ENCODE measurements at places on chromosomes 16 and 17.

- DNase-seq, result no peak
Observed at GRCh38 chr17:1975573-1975972, 49.6 kb downstream of the RTN4RL1 start.

DNA sequence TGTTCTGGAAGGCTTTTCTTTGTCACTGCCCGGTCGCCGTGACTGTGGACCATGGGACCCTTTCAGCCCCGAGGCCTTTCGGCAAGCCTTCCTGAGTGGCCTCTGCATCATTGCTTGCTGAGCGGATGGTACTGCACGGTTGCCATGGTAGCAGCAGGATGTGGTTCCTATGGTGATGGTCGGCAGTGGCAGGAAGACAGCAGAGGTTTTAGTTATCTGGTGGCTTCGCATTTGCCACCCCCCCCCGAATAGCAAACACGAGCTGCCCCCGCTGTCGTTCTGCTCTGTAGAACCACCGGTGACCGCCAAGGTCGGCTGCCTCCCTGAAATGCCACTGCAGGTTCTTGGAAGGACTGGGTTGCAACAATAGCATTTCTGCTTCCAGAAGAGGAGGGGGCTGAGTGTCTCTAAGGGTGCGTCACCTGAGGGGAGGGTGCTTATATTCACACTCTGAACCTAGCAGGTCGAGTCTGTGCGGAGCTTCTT lies 76.6 kb downstream of the CMIP start:
- no peak for DNase-seq

- DNase-seq, result no peak
Observed at GRCh38 chr17:48247038-48247437, 139.5 kb downstream of the SNX11 start.

DNA sequence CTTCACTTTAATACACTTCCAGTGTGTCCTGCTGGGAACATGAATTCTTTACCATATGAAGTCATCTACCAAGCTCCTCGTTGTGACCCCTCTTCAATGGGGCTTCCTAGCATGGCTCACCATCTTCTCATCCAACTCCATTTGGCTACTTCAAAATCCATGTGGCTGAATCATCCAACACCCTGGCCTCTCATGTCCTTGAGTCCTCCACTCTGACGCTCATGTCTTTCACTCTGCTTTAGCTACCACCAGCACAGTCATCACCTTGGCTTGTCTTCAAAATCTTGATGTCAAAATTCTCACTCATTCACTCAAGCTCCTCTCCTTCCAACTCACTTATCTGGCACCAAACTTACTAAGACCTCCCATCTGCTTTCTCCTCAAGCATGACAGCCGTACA lies 35.8 kb downstream of the AMFR start:
- DNase-seq, result peak; percentile 47

- no peak for DNase-seq
Observed at GRCh38 chr17:61943117-61943516, 15.3 kb upstream of the INTS2 start.

DNA sequence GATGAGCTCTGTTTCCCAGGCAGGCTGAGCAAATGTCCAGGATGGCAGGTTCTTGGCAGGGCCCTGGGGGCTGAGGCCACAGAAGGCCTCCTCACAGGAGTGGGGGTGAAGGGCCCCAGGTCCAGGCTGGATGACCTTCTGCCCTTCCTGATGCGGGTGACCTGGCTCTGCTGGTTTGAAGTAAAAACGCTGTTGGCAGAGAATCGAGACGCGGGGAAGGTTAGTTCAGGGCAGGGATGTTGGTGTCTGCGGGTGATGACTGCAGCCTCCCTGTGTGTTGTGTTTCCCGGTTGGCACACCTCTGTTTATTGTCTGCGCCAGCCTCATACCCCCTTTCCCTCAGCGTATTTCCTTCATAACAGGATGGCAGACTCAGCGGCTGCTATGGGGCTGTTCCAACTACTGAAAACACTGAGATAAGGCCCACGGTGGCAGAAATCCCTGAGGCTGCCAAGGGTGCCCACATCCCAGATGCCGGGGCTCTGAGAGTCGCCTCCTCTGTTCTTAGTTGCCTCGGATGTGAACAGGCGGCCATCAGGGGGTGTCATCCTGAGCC lies 104.6 kb downstream of the METRNL start:
- DNase-seq, result no peak

DNA sequence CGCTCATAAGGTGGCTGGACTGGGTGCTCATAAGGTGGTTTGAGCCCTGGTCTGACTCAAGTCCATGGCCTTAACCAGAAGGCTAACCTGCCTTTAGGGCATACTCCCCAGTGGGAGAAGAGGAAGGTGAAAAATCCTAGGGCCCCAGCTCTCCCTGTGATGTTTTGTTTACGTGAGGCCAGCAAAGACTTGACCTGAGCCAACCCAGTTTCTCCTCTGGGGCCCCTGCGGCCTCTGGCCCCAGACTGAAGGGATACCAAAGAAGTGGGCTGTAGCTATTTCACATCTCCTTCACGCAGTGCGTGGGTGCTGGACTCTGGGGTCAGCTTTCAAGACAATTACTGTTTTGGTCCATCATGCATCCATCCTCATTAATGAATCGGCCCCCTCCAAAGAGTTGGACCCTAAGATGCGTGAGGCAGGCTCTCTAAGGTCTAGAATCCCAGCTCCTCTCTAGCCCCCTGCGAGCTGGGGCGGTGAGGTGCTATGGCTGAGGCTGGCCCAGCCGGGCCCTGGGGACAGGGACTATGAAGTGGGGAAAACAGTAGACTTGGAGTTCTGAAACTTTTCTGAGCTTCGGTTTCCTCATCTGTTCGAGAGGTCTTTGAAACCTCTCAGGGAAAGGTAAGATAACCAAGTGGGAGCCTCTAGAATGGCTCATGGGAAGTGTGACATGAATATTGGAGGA lies 1.5 kb downstream of the SH2B1 start:
- DNase-seq, result no peak

DNA sequence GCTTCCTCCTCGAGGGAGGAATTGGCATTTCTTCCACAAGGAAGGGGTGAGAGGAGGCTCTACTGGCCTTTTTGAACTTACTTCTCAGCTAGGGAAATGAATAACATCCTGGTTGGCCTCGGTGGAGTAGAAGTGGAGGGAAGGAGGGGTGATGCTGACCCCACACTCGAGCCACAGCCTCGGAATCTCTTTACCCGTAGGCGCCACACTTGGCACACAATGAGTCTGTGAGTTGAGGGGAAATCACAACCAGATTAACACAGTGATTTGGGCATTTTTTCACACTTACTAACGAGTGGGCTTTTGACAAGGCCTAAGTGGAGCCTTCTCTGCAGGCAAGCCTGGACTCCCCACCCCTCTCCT lies 47.3 kb upstream of the TBX2 start:
- no peak for DNase-seq

DNA sequence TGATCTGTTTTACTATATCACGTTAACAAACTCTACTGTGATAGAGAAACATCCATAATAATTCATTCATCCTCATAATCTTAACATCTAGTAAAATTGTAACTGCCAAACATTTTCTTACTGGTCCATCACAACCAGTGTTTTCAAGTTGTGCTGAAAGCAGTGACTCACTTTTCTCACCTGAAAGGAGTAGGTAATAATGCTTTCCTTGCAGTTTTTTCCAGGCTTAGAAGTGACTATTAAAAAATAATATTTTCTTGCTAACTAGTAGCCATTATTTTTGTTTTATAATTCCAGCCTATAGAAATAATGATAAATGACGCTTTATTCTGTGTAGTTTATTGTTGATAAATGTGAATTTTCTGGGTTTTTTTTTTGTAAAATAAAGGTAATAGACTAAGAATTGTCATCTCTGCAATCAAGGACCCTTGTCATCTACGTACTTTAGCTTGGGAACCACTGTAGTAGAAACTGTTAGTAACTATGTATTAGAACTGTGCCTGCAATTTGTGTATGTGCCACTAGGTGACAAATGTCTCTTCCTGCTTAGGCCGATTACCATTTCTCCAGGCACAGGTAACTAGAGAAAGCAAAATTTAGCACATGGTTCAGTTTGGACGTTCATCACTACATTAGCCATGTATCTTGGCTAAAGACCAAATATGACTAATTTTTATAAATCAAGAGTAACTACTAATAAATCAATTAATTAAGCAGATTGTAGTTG lies 409.4 kb upstream of the ERCC4 start:
- no peak for DNase-seq

DNA sequence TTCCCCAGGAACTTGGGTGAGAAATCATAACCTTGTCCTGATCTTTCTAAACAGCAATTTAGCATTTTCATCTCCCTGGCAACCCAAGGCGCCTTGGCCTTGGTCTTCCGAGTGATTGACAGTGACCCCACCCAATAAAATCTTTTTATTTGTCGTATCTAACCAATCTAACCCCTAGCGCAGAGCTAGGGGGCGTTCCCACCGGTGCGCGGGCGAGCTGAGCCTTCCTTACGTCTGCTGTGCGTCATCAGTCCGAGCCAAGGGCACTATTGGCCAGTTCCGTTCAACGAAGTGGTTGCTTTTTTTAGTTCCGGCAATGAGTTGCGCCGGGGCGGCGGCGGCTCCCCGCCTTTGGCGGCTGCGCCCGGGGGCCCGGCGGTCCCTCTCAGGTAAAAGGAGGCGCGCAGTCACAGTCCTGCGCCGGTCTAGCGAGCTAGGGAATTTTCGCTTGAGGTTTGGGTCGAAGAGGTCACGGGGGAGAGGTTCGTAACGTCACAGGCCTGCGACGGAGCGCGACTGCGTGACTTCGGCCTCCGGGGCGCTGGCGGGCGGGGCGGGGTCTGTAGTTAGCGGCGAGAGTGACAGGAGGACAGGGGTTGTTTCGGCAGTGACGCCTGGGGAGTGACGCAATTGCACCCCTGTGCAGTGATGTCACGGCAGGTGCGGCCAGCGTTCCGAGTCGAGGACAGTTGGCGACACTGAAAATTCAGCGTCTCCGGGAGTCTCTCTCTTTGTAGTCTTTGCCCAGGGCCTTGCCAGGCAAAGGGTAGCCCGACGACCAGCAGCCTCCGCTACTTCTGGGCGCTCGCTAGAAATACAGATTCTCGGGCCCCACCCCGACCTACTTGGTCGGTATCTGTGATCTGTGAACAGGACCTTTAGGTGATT lies at the start of gene COQ7:
Gene COQ7 (plus strand): TSS at position 266 of the 888 bp plus-strand sequence. CDS start 51 bp downstream, at position 317.
- DNase-seq, result peak; percentile 92

- DNase-seq, result no peak
Observed at GRCh38 chr16:74455213-74455612, 33.9 kb upstream of the CLEC18B start.

- no peak for DNase-seq
Observed at GRCh38 chr17:48093341-48094045, 7.8 kb downstream of the CBX1 start.

DNA sequence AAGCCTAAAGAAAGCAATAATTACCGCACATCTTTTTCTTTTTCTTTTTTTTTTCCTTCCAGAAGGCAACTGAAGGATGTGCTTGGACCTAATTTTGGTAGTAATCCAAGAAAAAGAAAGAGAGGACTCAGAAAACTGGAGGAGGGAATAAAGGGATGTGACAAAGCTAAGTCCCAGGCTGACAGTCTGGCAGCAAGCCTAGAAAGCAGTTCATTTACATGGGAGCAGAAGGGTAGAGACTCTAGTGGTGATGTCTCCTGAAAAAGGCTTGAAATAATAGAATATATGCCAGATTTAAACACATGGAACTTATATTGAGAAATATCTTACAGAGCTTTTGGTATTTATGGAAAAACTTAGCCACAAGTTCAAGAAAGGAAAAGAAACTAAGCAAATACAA lies 101.0 kb upstream of the SHISA6 start:
- no peak for DNase-seq

- no peak for DNase-seq
Observed at GRCh38 chr16:68835970-68836369, 7.4 kb upstream of the TANGO6 start.

- DNase-seq, result no peak
Observed at GRCh38 chr16:83539736-83540490, 267.9 kb upstream of the HSBP1 start.
